Smooth muscle cell of the umbilical artery (primary cell): ENCODE measurements at places on chromosomes 16 and 17. TPM values are rescaled to one million over a fixed set of nuclear protein-coding genes. Genes with fewer than 3 reads are reported as not detected.

CNTNAP4 gene
- total RNA-seq = not detected in 2 replicates

SEZ6L2 gene
- 18.4 and 37.0 TPM in 2 replicates for total RNA-seq

TSNAXIP1 gene
- 0.32 and 1.5 TPM in 2 replicates for total RNA-seq

KRT14 gene
- total RNA-seq = 0.46 TPM in 1 of 2 replicates, not detected in the other

DHRS7C gene
- not detected in 2 replicates for total RNA-seq

KRT31 gene
- total RNA-seq = not detected in 2 replicates

EVPLL gene
- not detected in 2 replicates for total RNA-seq

FAM171A2 gene
- total RNA-seq = 3.4 and 4.2 TPM in 2 replicates

EFNB3 gene
- total RNA-seq = under 0.01 and 0.23 TPM in 2 replicates

C16orf92 gene
- total RNA-seq = not detected in 2 replicates

ITGAD gene
- not detected in 2 replicates for total RNA-seq

OR1E2 gene
- total RNA-seq = not detected in 2 replicates

DNAI2 gene
- not detected in 2 replicates for total RNA-seq

LGALS9B gene
- not detected in 2 replicates for total RNA-seq

SLC16A6 gene
- 0.30 and 0.42 TPM in 2 replicates for total RNA-seq

DBNDD1 gene
- total RNA-seq = 0.89 and 3.5 TPM in 2 replicates

KRT28 gene
- not detected in 2 replicates for total RNA-seq

OR2C1 gene
- under 0.01 and 0.14 TPM in 2 replicates for total RNA-seq

OR4D1 gene
- total RNA-seq = not detected in 2 replicates

C17orf67 gene
- total RNA-seq = 0.59 and 0.78 TPM in 2 replicates
